ENCODE measurements at places on chromosomes 2 and 18.

- no peak for DNase-seq
These were observed 199.5 kb upstream of the SALL3 start for GRCh38 chr18:78779996-78780718.

DNA sequence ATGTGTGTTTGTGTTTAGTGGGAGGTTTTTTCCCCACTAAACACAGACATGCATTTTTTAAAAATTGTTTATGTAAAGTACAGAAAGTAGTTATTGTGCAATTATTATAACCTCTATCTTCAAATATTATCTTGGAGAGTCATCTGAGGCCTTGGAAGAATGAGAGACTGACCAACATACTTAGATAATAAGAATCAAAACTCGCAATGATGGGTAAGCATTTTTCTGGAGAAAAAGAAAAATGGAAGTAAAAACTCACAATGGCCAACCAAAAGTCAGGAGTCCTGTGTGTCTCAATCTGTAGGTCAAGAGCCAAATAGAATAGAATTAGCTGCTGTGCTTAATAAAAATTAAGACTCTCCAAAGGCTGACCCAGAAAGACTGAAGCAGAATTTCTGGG is 43.0 kb downstream of the MEMO1 start:
- no peak for DNase-seq

DNA sequence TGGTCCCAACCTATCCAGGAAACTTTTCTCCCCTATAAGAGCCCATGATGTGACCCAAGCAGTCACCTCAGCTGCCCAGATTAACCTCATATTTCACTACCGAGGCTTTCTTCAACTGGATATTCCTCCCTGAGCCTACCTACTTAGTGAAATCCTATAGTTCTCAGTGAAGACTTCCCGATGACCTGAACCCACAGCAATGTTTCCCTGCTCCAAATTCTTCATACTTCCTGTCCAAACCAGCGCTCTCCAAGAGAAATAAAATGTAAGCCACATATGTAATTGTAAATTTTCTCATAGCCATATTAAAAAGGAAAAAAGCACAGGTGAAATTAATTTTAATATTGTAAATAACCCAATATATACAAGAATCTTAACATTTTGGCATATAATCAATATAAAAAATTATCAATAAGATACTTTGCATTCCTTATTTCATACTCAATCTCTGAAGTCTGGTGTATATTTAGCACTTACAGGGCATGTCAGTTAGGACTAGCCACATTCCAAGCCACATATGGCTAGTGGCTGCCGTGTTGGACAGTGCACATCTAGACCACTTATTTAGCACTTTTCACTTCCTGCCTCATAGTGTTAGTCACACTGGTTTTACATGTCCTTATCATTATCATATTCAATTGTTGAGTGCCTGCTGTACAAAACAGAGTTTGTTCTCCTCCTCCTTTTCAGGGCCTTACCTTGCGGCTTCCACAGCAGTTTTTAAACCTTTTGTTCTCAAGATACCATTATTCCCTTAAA is 1.9 kb upstream of the STAT4 start:
- DNase-seq = no peak

- DNase-seq = no peak
These were observed 140.8 kb downstream of the SEPTIN10 start for GRCh38 chr2:109472974-109473373.
